ENCODE measurements at places on chromosomes 3 and 15.

- DNase-seq = no peak
These were observed 34.9 kb upstream of the POLR2M start for GRCh38 chr15:57671636-57672035.

DNA sequence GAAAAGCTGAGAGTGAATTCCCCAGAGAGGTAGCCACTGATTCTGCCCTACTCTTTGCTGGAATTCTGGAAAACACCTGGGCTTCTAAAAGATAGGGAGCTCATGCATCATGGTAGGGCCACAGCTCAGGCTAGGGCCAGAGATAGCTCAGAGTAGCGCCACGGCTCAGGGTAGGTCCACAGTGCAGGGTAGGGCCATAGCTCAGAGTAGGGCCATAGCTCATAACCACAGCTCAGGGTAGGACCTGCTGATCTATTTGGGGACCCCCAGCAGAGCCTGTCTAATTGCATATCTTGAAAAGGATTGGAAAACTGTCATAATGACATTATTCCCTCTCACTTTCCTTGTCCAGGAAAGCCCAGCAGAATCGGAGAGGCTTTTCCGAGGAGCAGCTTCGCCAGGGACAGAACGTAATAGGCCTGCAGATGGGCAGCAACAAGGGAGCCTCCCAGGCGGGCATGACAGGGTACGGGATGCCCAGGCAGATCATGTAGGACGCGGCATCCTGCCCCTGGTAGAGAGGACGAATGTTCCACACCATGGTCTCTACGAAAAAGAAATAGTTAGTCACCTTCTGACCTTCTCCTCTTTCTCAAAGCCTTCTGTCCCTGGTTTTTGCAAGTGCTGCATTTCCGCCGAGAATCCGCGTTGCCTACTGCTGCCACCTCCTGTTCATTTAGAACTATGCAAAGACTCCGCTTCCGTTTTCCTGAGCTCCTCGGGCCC is 14.5 kb downstream of the TAGLN3 start:
- peak; percentile 17 for DNase-seq

DNA sequence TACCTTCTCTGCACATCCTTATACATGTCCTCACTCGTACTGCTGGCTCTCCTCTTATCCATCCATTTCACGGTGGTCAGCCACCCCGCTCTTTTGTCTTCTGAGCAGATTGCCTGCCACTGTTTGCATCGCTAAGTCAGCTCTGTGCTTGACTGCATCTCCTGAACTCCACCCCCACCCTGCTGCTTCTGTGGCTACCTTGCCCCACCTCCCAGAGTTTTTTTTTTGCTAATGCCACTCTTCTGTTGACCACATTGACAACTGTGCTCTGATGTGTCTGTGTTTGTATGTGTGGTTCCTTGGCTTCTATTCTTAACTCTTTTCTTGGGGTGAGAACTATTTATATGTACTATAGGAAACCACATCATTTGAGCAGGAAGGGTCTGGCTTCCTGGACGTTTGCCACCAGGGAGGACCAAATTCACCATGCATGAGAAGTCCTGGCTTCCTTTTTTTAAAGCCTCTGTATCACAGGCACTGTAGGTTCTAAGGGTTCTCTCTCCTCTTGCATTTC is 12.8 kb upstream of the MTMR10 start:
- DNase-seq = no peak

DNA sequence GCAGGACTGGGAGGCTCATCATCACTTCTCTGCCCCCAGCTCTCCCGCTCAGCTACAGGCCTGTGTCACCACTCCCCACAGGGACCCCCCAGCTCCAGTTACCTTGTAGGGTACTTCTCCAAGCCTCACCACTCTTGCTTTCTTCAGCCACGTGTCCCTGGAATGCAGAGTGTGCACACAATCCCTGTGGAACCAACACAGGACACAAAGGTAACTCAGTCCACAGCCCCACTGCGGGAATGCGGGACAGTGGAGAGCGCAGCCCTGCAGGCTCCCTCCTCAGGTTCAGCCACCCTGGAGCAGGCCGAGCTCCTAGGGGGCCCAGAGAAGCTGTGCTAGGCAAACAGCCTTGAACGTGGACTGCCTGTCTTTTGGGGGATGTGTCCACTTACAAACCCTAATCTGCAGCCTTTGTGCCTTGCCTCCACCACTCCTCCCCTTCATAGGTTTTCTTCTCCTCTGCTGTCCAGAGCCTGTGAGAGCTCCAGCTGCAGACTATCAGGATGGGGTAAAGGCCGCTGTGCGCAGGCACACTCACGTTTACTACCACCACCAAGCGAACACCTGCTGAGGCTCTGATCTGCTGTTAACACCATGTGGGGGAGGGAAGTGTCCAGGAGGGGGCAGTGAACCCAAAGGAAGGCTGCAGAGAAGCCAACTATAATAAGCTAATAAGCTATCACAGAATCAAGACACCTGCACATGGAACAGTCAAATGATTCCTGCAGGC is 26.0 kb downstream of the XPC start:
- DNase-seq = no peak

DNA sequence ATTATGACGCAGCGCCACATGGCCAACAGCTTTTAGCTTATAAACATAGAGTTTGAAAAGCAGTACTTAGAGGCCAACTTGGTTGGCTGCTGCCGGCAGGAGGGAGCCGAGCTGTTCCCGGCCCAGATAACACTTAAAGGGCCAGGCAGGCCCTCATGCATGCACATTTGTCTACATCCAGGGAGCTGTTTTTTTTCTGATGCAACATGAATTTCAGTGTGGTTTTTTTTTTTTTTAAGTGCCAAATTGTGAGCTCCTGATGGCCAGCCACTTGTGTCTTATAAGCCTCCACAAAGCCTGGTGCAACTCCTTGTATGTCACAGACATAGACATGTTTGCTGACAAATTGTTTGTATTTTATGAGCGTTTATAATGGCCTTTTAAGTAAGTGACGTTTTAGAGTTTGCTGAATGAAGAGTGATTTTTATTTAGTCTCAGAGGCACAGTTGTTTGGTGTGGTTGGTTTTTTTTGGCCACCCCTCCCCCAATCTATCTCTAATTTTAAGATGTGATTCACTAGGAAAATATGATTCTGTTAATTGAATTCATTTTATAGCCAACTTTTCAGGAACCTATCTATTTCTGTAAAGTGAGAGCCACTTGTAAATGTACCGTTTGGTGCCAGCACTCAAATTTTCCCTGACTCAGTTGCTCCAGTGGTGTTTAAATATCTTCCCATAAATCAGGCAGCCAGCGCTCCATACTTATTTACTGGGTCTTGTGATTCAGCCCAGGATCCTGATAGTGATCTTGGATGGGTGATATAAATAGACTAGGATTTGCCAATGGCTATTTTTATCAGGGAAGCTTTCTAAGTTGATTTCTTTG is 134.3 kb downstream of the VGLL4 start:
- DNase-seq = no peak

DNA sequence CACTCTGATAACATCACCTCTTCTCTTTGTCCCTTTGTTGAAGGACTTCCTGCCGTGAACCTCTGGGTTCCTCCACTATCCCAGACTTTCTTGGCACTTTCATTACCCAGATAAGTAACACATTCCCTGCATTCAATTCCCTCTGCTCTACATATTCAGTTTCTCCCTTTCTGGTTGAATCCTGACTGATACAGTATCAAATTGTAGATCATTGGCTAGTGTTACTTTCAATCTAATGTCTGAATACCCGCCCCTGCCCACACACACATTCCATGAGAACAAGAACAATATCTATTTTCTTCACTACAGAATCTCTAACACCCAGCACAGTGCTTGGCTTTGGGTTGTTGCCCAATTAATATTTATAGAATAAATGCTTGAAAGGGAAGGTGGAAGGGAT is 163.5 kb downstream of the ABHD5 start:
- DNase-seq = no peak

GRCh38 chr3:71129611-71130431 is 453.7 kb downstream of the FOXP1 start:
- no peak for DNase-seq

DNA sequence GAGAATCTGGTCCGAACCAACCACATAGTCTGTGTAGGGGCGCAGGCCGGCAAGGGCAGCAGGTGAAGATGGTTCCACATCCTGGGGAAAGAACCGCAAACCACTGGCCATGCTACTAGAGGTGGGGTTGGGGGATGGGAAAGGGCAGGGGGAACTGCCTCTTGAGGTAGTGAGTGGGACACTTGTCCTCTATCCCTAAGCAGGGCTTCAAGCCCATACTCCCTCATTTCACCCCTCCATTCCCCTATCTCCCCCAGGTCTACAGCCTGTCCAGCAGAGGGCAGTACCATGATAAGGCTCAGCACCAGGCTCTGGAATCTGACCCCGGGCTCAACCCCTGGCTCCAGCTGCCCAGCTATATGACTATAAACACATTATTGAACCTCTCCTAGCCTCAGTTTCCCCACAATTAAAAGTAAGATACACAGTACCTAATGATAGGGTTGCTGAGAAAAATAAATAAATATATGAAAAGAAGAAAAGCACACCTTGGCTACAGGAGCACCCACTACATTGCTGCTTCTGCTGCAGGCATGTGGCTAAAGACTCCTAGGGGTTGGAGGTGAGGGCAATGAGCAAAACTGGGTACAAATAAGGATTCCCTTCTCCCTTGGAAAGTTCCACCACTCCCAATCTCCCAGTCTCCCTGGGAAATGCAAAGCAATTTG is 6.3 kb downstream of the GORASP1 start:
- DNase-seq = peak; percentile 31

DNA sequence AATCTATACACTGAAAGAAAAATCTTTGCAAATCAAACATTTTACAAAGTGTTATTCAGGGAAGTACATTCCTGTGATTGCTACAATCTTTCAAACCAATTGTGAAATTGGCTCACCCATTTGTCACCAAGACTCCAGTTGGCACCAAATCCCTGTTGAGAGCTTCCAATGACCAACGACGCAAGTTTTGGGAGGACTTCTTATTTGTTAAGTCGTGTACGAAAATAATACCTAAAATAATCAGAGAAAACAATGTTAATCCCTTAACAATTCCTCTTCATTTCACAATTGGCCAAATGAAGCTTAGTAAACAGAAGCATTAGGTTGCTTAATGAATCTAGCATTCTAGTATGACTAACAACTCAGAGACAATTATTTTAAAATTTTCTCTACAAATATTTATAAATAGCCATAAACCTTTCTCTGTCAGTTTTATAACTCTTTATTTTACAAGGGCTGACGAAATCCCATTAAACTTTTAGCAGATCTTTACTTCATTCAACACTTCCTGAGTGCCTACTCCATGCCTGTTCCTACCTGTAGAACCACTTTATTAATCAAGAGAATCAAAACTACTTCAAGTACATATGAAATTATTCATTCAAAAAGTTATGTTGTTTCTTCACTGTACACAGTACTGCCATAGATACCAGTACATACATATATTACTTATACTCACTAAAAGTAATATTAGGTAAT is 24.0 kb upstream of the HGD start:
- no peak for DNase-seq

DNA sequence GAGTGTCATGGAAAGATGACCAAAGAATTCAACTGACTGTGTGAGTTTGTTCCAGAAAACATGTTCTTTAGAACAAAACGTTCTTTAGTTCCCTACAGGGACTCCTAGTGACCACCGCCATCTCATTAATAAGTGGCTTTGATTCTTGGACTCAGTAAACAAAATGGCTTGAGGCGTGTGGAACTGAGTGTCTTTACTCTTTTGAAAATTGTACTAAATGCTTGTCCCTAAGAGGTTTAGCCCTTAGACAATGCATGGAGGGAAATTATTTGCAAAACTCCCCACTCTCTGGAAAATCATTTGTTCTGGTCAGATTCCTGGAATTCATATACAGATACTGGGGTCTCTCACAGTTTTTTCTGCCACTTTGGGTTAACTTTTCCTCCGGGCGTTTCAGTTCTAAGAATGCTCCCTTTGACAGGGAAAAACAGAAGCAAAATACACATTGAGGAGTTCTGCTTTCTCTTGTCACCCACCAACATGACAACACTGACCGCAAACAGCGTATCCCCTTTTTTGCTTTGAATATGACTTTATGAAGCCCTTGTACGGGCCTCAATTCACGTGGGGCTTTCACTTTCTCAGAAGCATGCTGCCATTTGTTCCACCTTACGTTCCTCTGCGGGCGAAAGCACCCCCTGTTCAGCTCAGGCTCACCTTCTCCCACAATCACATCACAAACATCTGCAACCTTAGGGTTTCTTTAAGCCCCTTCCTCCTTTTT is 15.3 kb upstream of the NRROS start:
- no peak for DNase-seq

- DNase-seq = no peak
These were observed 1.1 kb downstream of the HEG1 start for GRCh38 chr3:125054449-125055329.

Data from stimulated activated CD8-positive, alpha-beta memory T cell treated with anti-CD3 and anti-CD28 coated beads, Interleukin-2, amount 100 ng/mL, for 1 hour (primary cell).